ENCODE measurements at places on chromosomes 2 and 18.

DNA sequence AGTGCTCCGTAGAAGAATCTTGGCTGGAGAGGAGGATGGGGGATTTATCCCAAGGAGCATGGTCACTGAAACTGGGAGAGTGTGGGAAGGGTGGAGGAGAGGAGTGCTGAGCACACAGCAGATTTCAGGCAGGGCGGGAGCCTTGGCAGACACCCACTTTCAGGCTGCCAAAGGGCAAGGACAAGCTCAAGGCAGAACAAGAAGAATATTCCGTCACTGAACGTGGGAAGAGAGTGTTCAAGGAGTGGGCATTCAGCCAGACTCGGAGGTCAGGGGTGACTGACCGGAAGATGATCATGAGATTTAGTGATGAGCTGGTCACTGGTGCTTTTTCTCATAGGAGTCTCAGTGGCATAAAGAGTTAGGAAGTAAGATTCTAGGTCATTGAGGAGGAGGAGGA lies 136.2 kb upstream of the RASGRP3 start:
- DNase-seq: no peak

DNA sequence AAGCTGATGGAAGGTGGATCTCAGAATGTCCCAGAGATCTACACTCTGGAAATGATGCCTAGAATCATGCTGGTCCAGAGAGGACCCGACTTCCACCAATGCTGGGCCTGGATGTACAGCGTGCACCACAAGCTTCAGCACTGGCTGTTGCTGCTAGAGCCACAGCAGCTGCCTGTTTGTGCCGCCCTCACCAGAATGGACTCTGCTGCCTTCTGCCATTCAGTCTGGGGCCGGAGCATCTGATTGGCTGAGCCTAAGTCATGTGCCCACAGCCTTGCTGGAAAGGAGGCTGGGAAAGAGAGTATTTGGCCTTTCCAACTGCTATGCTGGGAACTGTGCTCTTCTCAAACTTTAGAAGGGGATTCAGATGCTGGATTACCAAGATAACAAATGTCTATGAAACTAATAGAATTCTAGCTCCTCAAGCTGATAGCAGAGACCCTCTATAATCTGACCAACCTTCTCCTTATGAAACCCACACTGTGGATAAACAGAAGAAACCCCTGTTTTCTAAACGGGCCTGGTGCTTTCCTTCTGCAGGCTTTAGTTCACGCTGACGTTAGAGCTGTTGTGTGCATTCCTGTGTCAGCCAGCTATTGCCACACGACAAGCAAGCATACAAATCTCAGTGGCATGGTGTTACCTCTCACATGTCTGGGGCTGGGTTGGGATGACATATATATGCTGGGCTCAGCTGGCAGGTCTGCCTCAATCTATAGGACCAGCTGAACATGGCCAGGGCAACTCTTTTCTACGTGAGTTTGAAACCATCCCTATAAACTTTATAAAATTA lies 4.1 kb upstream of the LOXHD1 start:
- no peak for DNase-seq

GRCh38 chr2:170339750-170340692 lies 162.1 kb downstream of the MYO3B start:
- DNase-seq: no peak

DNA sequence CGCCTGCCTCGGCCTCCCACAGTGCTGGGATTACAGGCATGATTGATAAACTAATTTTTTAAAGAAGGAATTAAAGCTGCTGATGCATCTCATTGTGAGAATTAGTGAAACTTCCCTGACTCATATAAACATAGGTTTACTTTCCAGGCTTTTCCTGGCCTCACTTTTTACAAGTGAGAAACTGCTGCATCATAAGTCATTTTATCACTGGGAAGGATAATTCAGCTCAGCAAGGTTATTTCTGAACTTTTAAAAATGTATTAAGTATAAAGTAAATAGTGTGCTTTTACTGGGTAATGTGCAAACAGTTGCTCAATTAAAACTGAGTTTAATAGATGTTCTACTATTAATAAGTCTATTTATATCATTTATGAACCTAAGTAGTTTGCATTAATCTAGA lies 1130.3 kb upstream of the CDH2 start:
- DNase-seq: no peak

GRCh38 chr18:13268158-13269012 lies 49.8 kb downstream of the LDLRAD4 start:
- no peak for DNase-seq

DNA sequence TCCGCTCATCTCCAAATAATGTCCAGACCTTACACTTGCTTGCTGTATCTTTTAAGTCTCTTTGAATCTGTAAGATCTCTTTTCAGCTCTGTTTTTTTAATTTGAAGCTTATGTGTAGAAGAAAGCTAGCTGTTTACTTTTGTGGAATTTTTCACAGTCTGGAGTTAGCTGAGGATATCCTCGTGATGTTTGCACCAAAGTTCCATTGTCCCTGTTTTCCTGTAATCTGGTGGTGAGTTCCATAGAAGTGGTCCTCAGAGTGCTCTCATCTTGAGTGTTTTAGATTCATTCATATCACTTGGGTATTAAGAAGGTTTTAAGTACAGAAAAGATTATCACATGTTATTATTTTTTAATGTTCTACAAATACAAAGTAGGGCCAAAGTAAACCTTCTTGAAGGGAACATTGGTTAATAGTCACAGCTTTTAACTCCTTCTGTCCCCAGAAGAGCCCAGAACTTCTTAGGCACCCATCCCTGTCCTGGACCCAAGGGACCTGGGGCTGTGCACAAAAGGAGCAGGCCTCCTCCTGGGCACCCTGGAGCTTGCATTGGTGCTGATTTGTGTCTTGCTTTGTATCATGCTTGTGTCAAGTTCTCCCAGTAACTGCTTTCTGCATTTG lies 15.0 kb downstream of the MLPH start:
- DNase-seq: no peak

DNA sequence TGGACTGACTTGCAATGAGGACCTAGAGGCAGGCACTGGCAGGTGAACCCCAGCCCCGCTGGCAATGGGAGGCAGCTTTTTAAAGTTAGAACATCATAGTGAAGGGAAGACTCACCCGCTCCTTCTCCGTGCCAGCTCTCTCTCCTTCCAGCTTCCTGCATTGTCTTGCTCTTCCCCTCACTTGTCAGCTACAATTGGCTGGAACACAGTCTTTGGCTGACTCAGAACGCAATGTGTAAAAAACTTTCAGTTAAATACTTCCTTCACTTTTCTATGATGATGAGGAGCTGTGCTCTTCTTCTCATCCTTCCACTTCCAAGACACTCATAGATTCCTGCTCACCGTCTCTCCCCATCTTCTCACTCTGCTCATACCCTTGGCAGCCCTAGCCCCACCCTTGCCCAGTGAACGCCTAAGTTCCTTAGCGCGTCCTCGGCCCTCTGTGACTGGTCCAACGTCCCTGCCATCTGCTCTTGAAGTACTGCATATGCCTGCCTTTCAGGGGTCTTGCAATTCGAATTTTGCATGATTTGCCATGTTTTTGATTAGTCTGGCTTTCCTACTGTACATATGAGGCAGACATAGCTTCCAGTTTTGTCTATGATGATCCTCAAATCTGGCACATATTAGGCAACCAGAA lies 118.0 kb upstream of the TMEM200C start:
- no peak for DNase-seq

DNA sequence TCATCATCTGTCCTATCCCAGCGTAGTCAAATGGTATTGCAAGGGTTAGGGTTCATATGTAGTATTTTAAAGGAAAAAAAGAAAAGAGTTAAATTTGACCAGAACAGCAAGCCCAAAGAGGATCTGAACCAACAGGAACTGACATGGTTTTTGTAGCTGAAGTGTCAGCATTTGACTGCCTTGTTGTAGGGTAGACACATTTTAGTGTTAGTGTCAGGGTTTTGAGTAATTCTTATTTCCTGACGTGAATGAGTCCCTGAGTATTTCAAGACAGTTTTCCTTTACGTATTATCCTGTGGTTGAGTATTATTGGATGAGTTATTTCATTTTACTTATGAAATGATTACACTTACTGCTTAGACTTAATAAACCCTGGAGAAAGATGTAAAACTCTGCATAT lies 173.3 kb upstream of the ZEB2 start:
- no peak for DNase-seq

GRCh38 chr18:70260683-70261082 lies 28.2 kb upstream of the SOCS6 start:
- no peak for DNase-seq

DNA sequence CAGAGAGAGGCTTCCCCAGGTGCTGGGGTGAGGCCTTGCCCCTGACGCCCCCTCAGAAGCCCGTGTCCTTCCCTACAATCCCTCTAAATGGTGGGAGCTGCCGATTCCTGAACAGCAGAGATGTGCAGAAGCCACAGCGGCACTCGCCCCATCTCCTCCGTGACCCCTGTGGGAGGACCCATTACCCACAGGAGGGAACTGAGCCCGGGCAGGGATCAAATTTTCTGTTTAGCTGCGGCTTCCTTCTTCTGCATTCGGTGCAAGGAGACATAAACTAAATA lies 181.2 kb upstream of the RAB6C start:
- no peak for DNase-seq

- no peak for DNase-seq
Observed at GRCh38 chr2:31254237-31255203, 20.6 kb downstream of the EHD3 start.

DNA sequence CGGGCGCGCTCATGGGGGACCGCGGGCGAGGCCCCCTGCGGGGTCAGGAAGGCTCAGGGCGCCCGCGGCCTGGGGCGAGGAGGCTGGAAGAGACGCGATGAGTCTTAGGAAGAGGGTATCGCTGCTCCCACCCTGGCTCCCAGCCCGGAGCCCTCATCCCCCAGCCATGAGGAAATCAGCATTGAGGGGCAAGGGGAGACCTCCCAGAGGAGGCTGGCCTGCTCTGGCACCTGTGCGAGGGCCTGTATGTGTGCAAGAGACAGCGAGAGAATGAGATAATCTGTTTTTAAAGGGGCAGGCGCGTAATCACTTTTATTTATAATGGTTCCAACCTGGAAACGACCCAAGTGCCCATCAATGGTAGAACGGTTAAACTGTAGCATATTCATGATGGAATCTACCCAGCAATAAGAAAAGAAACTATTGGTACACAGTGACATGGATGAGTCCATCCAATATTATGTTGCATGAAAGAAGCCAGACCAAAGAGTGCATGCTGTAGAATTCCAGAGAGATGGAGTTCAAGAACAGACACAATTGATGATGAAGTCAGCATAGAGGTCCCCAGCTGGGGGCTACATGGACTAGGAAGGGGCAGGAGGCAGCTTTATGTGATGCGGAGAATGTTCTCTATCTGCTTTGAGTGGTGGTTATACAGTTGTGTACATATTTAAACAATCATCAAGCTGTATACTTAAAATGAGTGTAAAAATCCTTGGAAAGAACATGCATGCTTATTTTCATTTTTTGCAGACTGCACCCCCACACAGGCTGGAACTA lies 14.4 kb downstream of the FBXO41 start:
- no peak for DNase-seq

DNA sequence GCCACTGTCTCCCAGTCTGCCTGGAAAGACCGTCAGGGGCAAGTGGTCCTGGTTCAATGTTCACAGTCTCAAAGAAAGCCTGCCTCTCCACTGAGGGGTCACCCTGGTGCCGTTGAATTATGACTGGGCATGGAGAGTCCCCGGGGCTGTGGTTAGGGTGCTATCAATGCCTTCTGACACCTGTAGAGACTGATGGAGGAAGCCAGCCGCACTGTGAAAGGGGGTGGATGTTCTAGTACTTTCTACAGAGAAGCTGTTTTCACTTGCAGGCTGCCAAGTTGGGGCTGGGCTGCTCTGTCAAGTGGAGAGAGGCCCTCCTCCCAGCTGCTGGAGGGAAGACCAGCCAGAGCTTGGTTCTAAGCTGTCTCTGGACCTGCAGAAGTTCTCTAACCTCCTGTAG lies 80.5 kb downstream of the BCL2L11 start:
- no peak for DNase-seq

GRCh38 chr18:46415532-46416252 lies 241.3 kb downstream of the LOXHD1 start:
- DNase-seq: no peak

- DNase-seq: peak; percentile 14
Observed at GRCh38 chr2:178194600-178195389, 483 bp downstream of the OSBPL6 start.

- no peak for DNase-seq
Observed at GRCh38 chr18:8730080-8730827, 24.9 kb downstream of the MTCL1 start.

DNA sequence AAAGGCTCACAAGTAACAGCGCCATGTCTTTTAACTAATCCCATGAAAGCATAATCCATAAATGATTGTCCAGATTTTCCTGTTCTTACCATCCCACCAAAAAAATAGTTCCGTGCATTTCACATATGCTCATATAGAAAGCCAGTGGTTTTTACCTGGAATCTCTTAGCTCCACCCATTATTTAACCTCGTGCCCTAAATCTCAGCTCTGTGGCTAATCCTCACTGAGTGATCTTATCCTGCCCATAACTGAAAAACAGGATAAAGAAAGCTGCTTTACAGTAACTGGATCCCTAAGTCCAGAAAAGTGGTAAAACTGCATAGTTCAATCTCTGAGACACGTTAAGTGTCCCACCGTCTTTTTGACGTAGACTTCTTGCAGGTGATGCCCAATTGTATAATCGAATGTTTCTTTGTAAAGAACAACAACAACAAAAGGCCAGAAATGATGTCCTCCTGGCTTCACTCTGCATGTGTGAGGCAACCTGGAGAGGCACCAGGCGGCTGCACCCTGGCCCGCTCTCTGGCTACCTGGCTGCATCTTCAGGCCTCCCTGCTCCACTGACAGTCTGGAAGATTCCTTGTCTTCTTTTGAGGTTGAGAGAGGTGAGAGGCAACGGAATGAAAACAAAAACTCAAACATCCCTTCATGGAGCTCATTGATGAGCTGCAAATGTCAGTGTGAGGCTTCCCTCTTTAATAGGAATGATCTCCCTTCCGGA lies 38.6 kb downstream of the FEZ2 start:
- DNase-seq: no peak

DNA sequence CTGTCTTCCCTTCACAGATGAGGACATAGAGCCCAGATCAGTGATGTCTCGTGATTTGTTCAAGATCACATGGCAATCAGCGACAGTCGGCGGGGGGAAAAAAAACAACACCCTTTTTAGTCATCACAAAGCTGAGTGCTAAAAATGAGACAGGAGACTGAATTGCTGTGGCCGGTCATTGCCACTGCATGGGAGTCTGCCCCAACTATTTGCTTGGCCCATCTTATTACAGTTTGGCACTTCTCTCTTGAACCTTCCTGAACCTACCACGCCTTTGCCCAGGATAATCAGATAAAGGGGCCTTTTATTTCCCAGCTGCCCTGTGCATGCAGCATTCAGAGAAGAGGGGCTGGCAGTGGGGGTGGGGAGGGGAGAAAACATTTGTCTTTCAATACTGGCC lies 42.7 kb downstream of the SETBP1 start:
- no peak for DNase-seq
